ENCODE measurements at places on chromosomes 7 and 10.

DNA sequence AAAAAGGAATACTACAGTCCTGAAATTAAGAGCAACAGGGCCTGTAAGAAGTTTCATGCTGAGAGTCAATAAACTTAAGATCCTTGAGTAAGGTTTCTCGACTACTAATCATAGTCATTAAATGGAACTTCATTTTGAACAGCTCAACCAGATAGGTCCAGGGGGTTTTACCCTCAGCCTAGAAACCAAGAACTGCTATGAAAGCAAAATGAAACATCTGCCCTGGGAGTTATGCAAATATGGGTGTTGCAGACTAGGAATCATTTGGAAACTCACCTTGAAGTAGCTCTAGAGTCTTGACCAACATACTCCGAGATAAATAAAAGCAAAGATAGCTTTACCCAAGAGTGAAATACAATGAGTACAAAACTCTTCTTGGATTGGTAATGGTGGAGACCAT is 128.0 kb downstream of the HGF start:
- DNase-seq, result no peak

- DNase-seq, result peak; percentile 50
Observed at GRCh38 chr7:78134256-78134655, 335.7 kb downstream of the PHTF2 start.

- DNase-seq, result no peak
Observed at GRCh38 chr7:100863406-100863950, 3.7 kb upstream of the TRIP6 start.

GRCh38 chr7:117134411-117134810 is 181.1 kb downstream of the ST7 start:
- no peak for DNase-seq

- DNase-seq, result no peak
Observed at GRCh38 chr10:35262436-35262835, 73.9 kb upstream of the CCNY start.

DNA sequence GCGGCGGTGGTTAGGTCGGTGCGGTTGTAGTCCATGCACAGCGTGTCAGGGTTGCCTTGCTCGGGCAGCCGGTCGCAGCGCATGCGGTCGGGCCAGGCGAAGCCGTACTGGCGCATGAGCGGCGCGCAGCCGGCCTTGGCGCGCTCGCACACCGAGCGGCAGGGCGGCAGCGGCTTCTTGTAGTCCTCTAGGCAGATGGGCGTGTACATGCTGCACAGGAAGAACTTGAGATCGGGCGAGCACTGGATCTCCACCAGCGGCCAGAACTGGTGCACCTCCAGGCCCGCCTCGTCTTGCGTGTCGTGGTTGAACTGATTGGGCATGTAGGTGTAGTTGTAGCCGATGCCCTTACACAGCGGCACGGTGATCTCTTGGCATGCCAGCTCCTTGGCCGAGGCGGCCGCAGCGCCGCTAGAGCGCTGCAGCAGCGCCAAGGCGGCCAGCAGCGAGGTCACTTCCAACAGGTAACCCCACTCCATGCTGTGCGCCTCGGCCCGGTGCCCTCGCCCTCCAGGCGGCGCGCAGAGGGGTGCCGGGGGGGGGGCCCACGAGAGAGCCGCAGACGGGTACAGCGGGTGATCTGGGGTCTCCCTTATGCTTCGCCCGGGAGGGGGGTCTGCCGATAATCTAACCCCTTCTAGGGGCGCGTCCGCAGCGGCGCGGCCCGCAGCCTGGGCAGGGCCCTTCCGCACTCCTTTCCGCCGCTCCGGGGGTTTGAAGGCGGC is 983 bp downstream of the FZD8 start:
- peak; percentile 26 for DNase-seq

DNA sequence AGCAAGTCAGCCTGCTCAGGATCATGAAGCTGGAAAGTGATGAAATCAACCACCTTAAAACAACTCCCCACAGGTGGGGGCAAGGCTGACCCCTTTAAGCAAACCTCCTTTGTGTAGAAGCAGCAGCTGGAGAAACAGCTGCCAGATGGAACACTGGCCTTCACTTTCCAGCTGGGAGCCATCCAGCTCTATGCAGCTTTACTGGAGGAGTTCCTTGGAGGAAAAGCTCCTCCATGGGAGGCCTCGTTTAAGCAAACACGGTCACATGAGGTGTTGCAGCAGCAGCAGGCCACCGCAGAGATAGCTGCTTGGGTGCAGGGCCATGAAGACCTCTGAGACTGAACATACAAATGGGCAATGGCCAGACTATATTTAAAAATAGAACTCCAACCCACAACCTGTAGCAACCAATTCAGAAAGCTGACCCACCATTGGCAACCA is 13.0 kb upstream of the DLG5 start:
- no peak for DNase-seq

- no peak for DNase-seq
Observed at GRCh38 chr7:2980401-2981102, 63.1 kb downstream of the CARD11 start.

GRCh38 chr7:159204664-159205063 is 60.0 kb upstream of the VIPR2 start:
- no peak for DNase-seq

DNA sequence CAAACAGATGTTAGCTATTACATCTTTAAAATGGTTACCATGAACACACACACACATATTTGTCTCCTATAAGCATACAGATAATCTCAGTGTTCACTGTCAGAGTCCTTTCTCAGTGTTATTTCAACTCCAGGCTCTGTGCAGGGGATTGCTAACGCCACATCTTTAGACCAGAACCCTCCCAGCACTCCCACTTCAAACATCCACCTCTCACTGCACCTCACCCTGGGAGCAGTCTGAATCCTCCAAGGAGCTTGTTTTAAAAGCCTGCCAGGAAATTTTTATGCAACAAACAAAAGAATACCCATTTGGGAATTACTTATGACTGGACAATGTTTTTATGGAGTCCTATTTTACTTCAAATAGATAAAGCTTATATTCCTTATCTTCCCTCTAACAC is 107.4 kb downstream of the PARD3 start:
- no peak for DNase-seq

GRCh38 chr7:132933072-132933458 is 148.8 kb downstream of the CHCHD3 start:
- DNase-seq, result no peak

- DNase-seq, result no peak
Observed at GRCh38 chr7:148773334-148773733, 74.6 kb downstream of the CUL1 start.

DNA sequence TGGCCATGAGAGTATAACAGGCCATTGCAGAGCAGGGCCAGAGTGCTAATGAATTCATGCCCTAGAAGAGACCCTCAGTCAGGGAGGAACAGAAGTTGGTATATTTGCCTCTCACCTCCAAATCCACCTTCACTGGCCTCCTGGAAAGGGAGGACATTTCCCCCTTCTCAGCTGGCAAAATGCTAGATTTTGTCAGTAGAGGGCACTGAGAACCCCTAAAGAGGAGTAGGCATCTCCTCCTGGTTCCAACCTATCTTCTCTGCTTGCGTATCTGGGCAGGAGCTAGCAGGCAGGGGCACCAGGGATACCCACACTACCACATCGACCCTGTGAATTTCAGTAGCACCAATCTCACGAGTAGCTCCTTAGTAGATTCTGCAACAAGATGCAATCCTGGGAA is 79.8 kb upstream of the GHITM start:
- DNase-seq, result no peak

GRCh38 chr7:31688372-31688771 is 1.4 kb downstream of the PPP1R17 start:
- DNase-seq, result no peak

Data from HEK293T (cell line).